IPS DF 6.9 (cell line): ENCODE measurements at places on chromosomes 6 and 20.

- DNase-seq, result no peak
Measured at GRCh38 chr20:63738687-63739129, 868 bp upstream of the SLC2A4RG start.

GRCh38 chr6:64889144-64889543 is 817.9 kb downstream of the EYS start:
- no peak for DNase-seq

- DNase-seq, result no peak
Measured at GRCh38 chr20:17932396-17932795, 36.2 kb downstream of the SNX5 start.

- no peak for DNase-seq
Measured at GRCh38 chr6:90885611-90886056, 298.8 kb upstream of the MAP3K7 start.

- DNase-seq, result no peak
Measured at GRCh38 chr6:7823552-7823951, 87.0 kb downstream of the TXNDC5 start.

DNA sequence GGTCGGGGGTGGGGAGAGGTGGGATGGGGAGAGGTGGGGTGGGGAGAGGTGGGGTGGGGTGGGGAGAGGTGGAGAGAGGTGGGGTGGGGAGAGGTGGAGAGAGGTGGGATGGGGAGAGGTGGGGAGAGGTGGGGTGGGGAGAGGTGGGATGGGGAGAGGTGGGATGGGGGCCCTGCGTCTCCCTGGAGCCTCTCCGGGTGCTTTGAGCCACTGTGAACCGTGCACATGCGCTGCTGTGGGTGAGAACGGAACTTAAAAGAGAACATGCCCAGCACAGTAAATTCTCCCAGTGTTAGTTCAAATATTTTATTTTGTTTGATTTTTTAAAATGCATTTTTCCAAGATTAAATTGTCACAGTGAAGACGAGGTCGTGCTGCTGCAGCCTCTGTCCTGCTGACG is 16.7 kb downstream of the SS18L1 start:
- DNase-seq, result no peak

DNA sequence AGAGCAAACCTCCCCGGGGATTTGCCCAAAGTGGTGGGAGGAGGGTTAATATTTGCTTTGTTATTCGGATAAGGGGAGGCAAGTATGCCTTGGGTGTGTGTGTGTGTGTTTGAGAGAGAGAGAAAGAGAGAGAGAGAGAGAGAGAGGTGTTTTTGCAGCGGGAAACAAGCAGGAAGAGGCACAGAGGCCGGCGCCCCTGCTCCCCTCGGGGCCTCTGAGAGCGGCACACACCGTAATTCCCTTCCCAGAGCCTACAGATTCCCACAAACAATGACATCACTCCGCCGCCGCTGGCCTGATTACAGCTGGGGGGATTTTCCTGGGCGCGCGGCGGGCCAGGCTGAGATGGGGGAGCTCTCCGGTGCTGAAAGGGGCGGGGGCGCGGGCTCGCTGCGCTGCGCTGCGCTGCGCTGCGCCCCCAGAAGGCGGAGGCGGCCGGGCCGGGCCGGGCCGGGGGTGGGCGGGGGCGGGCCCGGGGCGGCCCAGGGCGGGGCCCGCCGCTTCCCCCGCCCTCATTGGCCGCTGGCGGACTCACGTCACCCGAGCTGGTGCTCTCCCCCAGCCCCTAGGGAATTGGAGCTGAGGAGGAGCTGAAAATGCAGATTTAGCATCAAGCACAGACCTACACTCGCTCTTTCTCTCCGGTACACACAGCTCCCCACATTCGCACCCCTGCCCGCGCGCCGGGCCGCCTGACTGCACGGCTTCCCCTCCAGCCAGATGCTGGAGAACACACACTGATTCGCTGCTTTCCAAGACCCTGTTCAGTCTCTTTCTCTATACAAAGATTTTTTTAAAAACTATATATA is at the start of gene PCSK2:
Gene PCSK2 (plus strand): TSS at position 631 of the 809 bp plus-strand sequence. CDS start 266 bp downstream, outside the sequence.
- DNase-seq, result peak; percentile 67

DNA sequence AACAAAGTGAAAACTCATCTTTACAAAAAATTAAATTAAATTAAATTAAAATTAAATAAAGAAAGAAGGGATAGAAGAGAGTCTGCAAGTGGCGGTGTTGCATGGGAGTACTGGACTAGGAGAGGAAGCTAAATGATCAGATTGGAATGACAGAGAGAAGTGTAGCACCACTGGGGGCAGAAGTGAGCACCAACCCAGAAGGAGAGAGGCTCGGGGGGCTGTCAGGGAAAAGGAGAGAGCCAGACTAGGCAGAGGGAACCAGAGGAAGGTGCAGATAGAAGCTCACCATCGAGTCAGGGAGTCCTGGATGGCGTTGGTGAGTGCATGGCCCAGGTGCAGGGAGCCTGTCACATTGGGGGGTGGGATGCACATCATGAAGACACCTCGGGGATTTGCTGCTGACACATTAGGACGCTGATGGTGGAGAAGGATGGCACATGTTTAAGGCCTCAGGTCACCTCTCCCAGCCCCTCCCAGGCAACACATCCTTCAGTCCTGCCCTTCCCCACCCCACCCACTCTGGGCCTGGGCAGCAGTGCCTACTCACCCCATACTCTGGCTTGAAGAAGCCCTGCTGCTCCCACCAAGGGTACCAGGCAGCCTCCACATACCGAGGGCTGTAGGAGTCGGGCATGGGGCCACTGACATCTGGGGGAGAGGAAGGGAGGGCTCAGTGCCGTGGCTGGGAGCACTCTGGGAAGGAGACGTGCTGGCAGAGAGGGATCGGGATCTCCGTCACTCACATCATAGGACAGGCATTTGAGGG is 4.0 kb downstream of the VARS1 start:
- DNase-seq, result no peak

- no peak for DNase-seq
Measured at GRCh38 chr20:43752051-43752360, 25.2 kb upstream of the GTSF1L start.

DNA sequence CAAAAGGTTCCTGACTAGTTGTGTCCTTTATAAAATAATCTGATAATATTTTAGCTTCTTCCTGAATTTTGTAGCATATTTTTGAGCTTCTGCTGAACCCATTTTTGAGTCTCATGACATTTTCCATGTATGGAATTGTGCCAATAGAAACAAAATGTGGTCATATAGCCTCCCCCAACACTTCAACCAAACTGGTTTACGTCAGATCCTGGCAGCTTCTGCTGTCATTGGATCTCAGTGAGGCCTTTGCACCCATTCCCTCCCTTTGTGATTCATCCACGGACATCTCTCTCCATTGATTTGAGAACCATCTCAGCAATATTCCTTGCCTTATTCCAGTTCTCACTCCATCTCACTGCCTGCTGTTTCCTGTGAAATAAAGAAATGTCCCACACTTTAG is 166.0 kb upstream of the PROKR2 start:
- no peak for DNase-seq

DNA sequence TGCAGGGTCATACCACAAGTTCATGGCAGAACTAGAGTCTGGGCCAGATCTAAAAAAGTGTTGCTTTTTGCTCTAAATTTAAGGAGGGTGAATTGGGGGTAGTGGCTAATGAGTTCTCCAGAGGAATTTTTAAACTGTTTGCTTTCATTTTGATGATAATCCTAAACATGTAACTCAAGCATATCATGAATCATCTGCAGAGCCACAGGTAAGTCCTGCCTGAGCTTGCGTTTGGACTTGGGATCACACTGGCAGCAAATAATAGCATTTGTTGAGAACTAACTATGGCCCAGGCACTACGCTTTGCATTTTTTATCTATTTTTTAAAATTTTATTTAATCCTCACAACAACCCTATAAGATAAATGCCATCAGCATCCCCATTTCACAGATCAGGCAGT is 27.4 kb downstream of the FAM110A start:
- DNase-seq, result no peak

DNA sequence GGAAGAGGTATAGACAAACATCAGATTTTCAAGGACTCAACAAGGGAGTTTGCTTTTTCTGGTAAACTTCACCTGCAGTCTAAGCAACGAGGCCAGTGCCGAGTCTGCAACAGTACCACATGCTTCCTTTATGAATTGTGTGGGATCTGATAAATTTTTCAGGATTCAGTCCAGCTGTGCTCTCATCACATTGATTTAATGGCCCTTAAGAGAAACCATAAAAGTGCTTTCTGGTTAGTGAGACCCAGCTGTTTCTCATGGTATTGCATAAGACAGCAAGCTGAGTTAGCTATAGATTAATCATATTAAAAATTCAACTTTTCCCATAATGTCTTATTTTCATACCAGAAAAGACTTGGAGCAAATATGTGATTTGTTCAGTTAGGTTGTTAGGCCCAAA is 291.4 kb downstream of the CENPW start:
- DNase-seq, result no peak

DNA sequence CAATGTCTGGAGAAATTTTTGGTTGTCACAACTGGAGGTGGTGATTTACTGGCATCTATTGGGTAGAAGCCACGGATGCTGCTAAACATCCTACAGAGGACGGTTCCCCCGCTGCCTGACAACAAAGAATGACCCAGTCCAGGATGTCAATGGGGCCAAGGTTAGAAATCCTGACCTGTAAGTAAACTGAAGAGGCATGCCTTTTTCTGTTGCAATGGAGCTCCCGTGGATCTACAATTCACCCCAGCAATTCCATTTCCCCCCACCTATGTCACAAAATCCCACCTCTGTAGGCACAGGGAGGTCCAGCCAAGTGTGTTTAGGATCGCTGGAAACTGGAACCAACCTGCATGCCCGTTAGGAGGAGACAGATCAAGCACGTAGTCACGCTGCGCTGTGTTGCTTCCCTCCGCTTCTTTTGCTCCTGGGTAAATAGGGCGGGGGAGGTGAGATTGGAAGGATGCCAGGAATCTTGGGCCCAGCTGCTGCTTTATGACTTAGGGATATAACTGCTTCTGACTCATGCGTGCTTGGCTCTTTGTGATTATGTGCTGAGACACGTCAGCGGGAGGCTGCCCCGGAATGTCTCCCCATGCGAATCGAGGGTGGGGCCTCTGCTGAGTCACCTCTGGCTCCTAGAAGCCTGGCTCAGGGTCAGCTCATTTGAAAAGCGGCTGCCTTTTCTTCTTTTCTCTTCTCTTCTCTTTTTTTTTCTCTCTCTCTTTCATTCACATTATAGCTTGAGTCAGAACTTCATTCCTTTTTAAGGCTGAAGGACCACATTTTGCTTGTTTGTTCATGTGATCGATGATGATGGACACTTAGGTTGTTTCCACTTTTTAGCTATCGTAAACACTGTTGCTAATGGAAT is 12.4 kb upstream of the PEDS1 start:
- peak; percentile 75 for DNase-seq

DNA sequence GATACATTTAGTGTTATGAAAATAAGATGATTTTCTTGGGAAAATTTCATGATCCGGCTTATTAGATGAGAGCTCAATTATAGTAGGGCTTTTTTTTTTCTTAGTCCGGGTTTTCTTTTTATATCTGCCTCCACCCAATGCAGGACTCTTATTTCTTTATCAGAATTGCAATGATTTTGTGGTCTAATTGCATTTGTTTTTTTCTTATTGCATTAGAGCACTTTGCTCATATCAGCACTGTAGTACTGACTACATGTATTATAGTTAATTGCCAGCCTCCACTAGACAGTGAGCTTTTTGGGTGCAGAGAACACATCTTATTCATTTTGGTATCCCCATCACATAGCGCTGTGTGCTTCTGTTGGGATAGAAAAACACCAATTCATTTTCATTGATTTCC is 50.0 kb downstream of the FBXO5 start:
- no peak for DNase-seq

DNA sequence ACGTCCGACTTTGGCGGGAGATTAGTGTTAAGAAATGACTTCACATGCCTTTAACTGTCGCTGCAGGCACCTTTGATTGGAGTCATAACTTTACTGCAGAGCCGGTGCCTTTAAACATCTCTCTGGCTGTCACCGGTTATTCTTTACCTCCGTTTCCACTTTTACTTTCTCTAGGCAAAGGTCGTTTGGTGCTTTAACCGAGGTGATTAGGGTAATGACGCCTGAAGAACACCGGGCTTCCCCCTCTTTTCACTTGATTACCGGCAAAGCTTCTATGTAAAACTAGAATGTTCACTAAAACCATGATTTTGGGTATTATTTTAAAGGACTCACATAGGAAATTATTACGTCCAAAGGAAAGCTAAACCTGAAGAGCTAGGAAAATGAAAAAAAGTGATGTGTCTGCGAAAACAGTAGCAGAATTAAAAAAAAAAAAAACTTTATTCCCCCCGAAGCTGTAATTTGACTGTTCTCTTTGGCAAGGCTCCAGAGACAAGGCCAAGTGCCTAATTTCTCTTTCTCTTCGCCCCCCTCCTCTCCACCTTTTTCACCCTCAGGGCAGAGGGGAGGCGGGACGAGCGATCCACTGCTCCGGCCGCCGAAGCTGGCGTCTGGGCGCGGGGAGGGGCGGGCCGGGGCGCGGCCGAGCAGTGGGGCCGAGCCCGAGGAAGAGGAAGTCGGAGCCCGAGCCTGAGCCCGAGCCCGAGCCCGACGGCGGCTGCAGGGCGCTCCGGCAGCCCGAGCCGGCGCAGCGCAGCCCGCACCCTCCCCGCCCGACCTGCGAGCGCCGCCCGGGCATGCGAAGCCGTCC is at the start of gene PLEKHG1:
Gene PLEKHG1 (plus strand): TSS at position 687 of the 811 bp plus-strand sequence. CDS start 133,797 bp downstream, outside the sequence.
- no peak for DNase-seq

DNA sequence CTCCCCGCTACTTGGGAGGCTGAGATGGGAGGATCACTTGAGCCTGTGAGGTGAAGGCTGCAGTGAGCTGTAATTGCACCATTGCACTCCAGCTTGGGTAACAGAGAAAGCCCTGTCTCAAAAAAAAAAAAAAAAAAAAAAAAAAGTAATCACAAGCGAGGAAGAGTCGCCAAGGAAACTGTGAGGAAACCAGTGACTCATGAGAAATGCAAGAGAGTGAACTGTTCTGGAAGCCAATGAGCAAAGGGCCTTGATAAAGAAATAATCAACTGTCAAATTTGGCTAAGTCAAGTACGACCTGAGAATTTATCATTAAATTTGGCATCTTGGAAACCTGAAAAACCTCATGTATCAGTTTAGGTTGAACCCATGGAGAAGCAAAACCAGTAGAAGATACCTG is 16.1 kb upstream of the LAMP5 start:
- DNase-seq, result no peak

DNA sequence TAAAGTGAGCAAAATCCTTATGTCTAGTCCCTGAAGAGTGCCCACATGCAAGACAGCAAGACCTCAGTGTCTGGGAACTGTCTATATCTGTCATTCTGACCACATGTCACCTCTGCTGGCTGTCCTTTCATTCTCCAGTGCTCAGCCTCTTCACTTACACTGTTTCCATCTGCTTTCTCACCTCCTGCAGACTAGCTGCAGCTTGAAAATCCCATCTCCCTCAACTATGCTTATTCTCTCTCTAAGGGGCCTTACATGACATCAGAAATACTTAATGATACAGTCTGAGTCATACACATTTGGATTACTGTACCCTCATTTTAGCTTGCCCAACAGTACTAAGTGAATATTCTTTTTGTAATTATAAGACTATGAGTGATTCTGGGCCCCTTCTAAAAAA is 587.8 kb downstream of the EPM2A start:
- DNase-seq, result no peak

DNA sequence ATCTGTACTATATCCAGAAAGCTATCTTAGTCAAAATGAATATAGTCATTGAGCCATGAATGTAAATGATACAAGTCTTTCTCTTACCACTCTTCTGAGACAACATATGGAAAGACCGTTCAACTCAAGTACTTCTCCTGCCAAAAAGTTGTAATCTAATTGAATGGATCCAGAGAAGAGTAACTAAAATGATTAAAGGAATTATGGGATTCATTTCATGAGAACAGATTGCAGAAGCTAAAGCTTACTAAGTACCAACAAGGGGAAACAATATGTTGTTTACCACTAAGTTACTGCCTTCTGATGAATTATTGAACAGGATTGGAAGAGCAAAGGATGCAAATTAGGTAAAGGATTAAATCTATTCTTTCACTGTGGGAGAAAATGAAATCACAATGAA is 2.0 kb upstream of the LGSN start:
- no peak for DNase-seq

- peak; percentile 70 for DNase-seq
Measured at GRCh38 chr20:33291830-33292355, 8.9 kb downstream of the BPIFB1 start.
